ENCODE measurements at places on chromosomes 6 and 20. TPM values are rescaled to one million over a fixed set of nuclear protein-coding genes. Genes with fewer than 3 reads are reported as not detected.
A peak's percentile ranks its signal among the peaks of the same experiment; 100 is the strongest.

GRCh38 chr6:73710470-73710869 lies 14.5 kb downstream of the CD109 start:
- H3K4me1 ChIP-seq, result no peaks in the 10 kb centered on the region
- ATAC-seq, result no peak
- H3K27ac ChIP-seq, result no peak overlapping the region
- no peak overlapping the region for H3K4me3 ChIP-seq

DNA sequence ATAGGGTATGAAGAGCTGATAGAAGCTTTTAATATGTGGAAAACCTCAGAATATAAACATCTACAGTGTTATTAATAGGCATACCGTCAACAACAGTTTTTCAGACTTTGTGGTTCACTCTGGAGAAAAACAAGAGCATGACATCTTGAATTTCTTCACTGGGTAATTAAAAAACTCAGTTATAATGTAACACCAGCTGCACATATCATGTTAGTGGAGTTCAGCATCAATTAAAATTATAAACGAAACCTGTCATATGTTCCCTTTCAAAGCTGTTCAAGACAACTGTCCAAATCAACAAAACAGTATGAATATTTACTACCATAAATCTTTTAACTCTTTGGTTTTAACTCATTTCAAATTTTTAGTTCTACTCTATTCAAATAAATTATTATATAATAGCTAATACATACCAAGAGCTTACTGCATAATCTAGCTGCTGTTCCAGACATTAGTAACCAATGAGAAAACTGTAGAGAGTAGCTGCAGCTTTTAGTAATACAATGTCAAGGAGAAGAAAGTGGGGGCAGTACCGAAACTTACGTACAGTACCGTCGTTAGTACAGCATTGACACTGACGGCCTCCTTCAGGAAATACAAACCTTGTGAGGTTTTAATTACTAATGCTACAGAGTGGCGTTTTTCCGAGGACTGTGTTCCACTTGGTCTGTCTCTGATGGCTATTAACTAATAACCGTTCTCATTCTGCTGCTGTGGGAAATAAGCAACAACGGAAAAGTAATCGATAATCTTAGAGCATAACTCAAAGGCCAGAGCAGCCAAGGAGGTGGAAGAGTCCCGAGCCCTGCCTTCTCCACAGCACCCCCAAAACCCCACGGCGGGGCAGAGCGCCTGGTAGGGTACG lies 532 bp upstream of the PM20D2 start:
- peak overlapping the region; percentile 98 for H3K27ac ChIP-seq
- H3K4me1 ChIP-seq, result peaks cover 15% of the 10 kb centered on the region
- no peaks in the 10 kb centered on the region for H3K27me3 ChIP-seq
- H3K36me3 ChIP-seq, result peaks cover 30% of the 10 kb centered on the region

Gene UNC5CL
- 2.9 TPM for total RNA-seq

Gene SNAI1
- total RNA-seq, result not detected

- ATAC-seq, result no peak
- H3K4me3 ChIP-seq, result no peak overlapping the region
- no peaks in the 10 kb centered on the region for H3K4me1 ChIP-seq
- H3K27me3 ChIP-seq, result peaks cover 41% of the 10 kb centered on the region
Observed at GRCh38 chr6:151804585-151805285, 2.7 kb upstream of the ESR1 start.

DNA sequence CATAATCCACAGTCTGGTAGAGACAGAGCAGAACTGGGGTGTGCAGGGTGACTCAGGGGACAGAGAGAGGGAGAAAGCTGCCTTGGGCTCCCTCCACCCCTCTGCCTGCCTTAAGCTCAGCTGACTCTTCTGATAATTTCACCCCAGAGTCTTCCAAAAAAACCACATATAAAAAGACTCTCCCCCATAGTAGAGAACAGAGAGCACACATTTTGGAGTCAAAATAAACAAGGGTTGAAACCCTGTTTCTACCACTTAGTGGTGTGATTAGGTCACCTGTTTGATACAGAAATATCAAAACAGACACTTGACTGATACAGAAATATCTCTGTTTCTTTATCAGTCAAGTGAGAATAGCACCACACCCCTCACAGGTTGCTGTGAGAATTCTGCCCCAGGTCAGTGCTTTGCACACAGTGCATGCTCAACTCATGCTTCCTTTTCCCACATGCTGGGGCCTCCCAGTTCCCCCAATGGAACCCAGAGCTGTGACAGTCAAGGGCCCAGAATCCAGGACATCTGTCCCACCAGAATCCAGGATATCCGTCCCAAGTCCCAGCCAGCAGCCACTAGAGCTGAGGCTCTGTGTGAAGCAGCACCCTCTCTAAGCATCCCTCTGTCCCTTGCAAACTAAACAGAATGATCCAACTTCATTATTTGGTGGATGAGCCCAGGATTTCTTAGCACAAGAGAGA lies 1.2 kb downstream of the TREML2 start:
- H3K36me3 ChIP-seq, result peaks cover 9% of the 10 kb centered on the region
- H3K4me3 ChIP-seq, result peak overlapping the region; percentile 66
- peaks cover 43% of the 10 kb centered on the region for H3K4me1 ChIP-seq
- H3K27ac ChIP-seq, result peak overlapping the region; percentile 85

Data from activated T-helper 17 cell treated with anti-CD3 and anti-CD28 coated beads, Interleukin-2, amount 50 U/mL, for 72 hours (primary cell).